ENCODE measurements at places on chromosomes 1 and 21.

- no peak for DNase-seq
Observed at GRCh38 chr21:24276204-24276603, 1331.1 kb downstream of the MRPL39 start.

DNA sequence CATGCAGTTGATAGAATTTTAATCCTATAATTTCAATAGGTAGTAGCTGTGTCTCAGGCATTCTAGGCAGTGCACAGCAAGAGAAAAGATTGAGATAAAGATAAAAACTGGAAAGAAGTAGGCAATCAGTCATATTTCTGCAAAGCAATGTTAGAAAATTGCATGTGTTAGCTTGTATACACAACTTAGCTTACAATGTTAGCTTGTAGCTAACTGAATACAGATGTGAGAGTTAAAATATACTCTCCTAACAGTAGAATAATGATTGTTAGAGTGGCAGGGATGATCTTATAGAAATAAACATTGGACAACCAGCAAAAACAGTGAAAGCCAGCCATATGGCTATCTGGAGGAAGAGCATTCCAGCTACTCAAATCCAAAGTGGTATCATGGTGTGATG lies 29.0 kb downstream of the PTPRC start:
- no peak for DNase-seq

- no peak for DNase-seq
Observed at GRCh38 chr1:2523891-2524609, 2.3 kb downstream of the PANK4 start.

- no peak for DNase-seq
Observed at GRCh38 chr1:31665234-31665878, 20.7 kb upstream of the PEF1 start.

- peak; percentile 84 for DNase-seq
Observed at GRCh38 chr1:109793486-109794318, 30.0 kb upstream of the EPS8L3 start.

DNA sequence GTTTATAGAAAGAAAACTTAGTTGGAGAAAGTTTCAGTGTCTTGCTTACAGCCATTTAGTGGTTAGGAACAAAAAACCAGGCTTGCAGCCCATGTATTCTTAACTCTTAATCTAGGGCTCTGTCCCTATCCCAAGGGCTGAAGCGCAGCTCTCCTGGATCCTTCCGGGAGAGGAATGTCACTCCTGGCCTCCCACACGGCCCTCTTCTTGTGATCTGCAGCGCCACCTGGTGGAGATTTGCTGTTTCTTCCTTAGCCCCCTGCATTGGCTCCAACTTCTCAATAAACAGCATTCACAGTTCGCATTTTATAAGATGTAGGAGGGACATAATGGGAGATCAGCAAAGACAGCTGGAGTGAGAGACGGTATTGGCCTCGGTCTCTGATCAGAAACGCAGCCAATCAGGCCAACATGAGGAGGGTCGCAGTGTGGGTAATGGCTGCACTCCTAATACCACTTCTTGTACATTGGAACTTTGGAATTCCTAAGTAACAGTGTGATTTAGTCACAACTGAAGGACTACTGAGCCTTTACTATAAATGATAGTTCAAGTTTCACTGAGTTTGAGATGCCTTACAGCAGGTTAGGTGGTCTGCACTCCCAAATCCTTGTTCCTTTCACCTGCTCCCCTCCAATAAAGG lies 283.4 kb downstream of the ASTN1 start:
- peak; percentile 52 for DNase-seq

DNA sequence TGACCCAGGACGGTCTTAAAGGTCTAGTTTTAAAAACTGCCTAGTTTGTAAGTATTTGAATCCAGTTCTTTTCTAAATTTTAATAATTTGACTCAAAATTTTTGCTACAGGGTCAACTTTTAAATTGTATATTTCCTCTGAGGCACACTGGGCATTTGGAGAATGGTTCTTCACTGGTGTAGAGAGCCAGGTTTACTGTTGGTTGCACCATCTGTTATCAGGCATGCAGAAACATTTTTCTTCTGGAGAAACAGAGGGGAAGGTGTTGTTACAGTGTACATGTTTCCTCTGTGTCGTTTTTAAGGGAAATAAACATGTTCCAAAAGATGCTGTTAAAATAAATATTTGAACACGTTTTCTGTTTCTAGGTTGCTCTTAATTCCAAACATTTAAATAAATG lies 39.0 kb upstream of the RWDD3 start:
- DNase-seq: no peak

- DNase-seq: peak; percentile 91
Observed at GRCh38 chr1:8133657-8134430, 107.7 kb upstream of the ERRFI1 start.

GRCh38 chr1:109272021-109272799 lies 10.7 kb downstream of the PSRC1 start:
- no peak for DNase-seq

- no peak for DNase-seq
Observed at GRCh38 chr1:175222296-175222938, 29.8 kb upstream of the KIAA0040 start.

GRCh38 chr1:155267373-155267772 lies 5.2 kb upstream of the SCAMP3 start:
- DNase-seq: no peak

DNA sequence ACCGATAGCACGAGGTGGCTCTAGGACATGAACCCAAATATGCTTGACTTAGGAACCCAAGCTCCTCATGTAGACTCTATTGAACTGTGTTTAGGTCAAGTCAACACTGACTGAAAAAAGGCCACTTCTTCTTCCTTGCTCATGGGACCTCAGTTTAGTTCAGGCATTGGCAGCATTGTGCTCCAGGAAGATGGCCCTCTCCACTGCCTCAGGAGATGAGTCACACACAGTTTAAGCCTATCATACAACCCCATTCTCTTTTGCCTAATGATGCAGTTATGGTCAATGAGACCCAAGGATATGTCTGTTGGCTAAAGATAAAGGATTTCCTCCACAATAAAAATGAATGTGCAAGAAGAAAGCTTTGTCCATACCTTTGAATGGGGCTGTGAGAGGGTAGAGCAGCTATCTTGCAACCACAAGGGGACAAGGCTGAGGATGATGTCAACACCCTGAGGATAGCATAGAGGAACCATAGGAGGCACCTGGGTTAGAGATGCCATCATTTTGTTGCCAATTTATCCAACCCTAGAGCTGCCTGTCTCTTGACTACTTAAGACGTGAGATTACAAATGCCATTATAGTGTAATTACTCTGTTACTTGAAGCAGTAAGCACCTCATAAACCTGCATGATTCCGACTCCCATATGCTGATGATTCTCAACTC lies 3.0 kb upstream of the TRIM63 start:
- no peak for DNase-seq

GRCh38 chr1:31669786-31670592 lies 25.3 kb upstream of the PEF1 start:
- peak; percentile 92 for DNase-seq

- DNase-seq: no peak
Observed at GRCh38 chr1:14443164-14443787, 155.2 kb upstream of the KAZN start.

DNA sequence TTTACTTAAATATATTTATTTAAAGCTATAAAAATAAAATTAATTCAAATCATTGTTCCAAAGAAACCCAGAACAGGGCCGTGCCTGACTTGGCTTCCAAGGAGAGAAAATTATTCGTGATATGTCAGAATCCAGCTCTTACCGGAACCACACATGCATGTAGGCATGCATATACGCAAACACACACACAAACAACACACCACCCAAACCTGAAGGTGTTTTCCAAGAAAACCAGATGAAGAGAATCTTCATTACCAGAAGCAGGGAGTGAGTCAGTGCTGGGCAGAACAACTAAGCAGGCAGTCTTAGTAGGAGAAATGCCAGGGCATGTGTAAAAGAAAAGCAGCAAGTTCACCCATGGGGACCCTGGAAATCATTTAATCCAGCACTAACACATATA lies 432.0 kb upstream of the BEND5 start:
- no peak for DNase-seq

DNA sequence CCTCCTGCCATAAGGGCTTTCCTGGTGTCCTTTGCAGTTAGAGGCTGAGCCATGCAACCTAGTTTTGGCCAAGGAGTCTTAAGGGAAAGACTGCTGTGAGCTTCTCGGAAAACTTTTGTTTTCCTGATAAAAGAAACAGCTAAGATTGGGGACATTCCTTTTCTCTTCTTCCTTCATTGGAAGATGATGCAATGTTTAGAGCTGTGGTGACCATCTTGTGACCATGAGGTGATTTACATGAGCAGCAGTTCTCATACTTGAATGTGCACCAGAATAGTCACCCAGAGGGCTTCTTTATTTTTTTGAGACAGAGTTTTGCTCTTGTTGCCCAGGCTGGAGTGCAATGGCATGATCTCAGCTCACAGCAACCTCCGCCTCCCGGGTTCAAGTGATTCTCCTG lies 20.4 kb upstream of the SMAP2 start:
- DNase-seq: no peak

DNA sequence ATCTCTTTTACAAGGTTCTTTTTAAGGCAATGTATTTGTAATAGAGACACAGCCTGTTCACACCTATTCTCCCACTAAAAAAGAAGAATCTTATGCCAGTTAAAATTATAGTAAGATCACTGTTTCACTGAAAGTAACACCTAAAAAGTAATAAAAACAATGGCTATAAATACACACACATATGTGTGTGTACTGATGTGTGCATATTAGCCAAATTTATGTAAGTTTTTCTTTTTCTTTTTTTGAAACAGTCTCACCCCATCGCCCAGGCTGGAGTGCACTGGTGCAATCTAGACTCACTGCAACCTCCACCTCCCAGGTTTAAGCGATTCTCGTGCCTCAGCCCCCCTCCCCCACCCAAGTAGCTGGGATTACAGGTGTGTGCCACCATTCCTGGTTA lies 56.8 kb upstream of the SLC30A10 start:
- DNase-seq: no peak

DNA sequence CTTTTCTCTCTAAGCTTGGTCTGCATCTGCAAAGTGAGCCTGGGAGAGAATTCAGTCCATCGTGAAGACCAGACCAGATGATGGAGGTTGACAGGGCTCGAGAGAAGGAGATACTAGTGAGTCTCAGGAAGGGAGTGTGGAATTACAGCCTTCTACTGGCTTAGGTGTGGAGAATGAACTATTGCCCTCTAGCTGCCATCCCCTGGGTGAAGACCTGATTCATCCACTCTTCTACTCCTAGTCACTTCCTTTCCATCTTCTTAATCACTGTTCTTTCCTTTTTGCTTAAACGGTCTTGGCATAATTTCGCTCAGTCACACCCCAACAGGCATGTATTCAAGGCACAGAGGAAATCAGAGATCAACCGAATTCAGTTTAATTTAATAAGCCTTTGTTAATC lies 34.0 kb upstream of the HSD17B7 start:
- no peak for DNase-seq

- DNase-seq: no peak
Observed at GRCh38 chr1:64033667-64034220, 169.7 kb upstream of the UBE2U start.

GRCh38 chr1:205630241-205630640 lies 1.6 kb downstream of the ELK4 start:
- DNase-seq: no peak

DNA sequence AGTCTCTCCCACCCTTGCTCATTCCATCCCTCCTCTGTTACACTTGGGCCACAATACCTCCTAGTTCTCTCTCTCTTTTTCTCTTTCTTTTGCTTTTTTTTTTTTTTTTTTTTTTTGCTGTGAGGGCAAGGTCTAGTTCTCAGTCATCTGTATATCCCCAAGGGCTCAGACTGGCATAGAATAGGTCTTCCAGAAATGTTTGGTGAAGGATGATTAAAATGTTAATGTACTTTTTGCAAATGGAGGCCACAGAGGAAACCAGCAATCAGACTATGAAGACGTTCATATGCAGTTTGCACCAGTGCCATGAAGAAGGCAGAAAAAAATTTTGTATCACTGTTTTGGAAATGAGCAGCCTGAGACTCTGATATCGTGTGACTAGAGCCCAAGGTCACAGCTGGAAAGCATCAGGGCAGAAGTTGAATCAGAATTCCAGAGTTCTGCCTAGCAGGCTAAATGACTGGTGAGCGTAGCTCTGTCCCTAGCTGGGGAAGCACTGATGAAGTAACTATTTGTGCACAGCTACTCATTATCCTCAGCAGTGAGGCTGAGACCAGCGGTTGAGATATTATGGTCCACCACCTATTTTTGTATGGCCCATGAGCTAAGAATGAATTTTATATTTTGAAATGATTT lies 186.5 kb downstream of the TGFBR3 start:
- DNase-seq: no peak

DNA sequence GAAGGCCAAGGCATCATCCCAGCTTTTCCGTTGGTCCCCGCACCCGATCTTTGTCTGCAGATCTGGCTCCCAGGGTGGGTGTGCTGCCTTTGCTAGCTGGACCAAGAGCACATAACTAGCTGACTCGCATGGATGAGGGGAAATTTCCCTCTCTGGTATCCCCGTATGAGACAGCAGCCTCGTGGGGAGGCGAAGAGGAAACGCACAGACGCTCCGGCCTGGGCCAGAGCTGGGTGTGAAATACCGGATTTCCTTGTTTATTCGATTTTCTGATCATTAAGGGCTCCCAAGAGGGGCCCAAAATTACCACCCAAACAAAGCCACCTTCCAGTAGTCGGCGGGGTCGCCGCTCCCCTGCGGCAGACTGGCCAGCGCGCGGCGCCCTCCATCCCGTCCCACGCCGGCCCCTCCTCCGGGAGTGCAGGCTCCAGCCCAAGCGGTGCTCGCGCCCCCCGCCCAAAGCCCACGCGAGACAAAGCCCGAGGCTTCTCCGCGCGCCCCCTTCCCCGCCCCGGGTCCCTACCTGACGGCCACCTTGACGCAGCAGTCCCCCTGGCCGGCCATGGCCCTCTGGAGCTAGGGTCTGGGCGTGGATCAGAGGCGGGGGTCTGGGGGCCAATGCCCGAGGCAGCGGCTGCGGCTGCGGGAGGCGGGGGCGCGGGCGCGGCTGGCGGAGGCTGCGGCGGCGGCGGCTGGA lies 546 bp downstream of the KIF21B start:
- no peak for DNase-seq

DNA sequence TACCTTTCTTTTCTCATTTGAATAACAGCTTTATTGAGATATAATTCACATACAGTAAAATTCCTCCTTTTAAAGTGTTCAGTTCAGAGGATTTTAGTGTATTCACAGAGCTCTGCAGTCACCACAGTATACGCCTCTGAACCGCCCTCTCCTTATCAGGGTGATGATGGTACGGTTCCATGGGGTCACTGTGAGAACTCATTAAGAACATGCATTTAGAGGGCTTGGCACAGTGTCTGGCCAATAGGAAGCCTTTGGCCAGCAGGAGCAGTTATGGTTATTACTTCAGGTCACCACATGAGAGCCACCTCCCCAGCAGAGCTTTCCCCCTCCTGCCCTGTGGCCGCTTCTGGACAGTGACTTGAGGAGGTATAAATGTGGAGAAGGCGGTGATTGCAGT lies 27.3 kb downstream of the KCNQ4 start:
- DNase-seq: no peak

GRCh38 chr1:177256153-177257075 lies 85.7 kb downstream of the BRINP2 start:
- no peak for DNase-seq

GRCh38 chr1:94025383-94026340 lies 95.3 kb downstream of the ABCA4 start:
- DNase-seq: no peak
